D721Med (cell line): ENCODE measurements at places on chromosomes 2 and 18.

DNA sequence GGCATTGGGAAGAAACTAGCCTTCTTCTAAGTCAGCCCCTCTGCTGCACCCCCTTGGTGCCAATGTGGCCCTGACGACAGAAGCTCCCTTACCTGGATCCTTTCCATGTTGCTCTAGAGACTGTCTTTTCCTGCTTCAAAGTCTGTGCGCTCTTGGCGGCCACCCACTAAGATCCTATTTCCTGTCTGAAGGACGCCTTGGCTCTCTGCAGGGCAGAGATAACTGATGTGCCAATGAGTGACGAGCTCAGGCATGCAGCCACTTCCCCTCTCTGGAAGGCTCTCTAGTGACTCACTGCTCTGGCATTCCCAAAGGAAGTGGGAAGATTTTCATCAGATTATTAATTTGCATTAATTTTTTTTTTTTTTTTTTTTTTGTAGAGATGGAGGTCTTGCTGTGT, 273.5 kb downstream of the CDH20 start:
- DNase-seq: no peak

DNA sequence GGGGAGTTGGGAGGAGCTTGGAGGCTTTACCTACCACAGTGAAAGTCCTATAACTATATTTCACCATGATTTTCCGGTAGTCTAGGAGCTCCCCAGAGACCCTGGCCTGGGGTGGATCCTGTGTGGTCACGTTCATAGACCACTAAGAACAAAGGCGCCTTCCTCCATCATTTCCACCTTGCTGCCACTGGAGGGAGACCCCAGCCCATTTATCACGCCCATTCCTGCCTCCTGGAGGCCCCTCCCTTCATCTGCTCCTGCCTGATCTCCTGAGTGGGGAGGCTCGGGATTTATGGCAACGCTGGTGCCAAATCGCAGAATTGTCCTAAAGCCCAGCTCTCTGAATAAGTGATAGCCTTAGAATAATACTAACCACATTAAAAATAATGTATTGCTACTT, 507.6 kb upstream of the SPHKAP start:
- DNase-seq: no peak

DNA sequence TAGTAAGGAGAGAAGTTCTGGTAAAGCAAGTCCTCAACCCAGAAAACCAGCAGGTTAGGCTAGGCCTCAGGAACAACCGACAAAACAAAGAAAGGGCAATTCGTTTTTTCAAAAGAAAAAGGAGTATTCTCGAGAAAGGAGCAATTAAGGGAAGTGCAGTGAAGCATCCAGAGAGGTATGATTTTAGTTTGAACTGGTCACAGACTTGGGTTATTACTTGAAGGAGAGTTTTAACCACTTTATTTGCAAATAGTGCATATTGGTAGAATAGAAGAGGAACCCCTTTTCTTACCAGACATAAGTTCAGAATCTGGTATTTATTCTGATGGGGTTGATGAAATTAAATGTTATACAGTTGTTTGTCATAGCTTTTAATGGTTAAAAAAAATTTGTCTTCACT, 110.0 kb upstream of the GCFC2 start:
- DNase-seq: no peak

DNA sequence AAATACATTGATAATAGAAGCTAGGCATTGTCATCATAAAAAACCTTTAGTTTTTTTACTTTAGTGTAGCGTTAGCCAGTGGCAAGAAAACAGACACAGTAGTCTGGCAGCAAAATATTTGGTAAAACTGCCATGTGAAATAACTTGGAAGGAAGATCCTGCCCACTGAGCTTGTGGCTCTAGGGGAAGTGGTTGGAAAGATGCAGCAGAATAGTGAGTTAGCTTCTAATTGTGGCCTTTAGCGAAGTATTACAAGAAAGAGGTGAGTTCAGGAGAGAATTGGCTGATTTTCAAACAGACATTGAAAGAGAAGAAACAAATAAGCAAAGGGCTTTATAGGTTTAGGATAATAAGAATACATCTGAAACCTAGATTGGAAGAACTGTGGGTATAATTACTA, 1887.8 kb upstream of the CELF4 start:
- DNase-seq: no peak

- no peak for DNase-seq
These were observed 38.6 kb downstream of the AGFG1 start for GRCh38 chr2:227510620-227510958.

- no peak for DNase-seq
These were observed 3.2 kb upstream of the LIMS2 start for GRCh38 chr2:127678531-127678930.

- no peak for DNase-seq
These were observed 762 bp downstream of the INO80C start for GRCh38 chr18:35497027-35497369.

- no peak for DNase-seq
These were observed 1.3 kb upstream of the CLIP4 start for GRCh38 chr2:29113891-29114321.

DNA sequence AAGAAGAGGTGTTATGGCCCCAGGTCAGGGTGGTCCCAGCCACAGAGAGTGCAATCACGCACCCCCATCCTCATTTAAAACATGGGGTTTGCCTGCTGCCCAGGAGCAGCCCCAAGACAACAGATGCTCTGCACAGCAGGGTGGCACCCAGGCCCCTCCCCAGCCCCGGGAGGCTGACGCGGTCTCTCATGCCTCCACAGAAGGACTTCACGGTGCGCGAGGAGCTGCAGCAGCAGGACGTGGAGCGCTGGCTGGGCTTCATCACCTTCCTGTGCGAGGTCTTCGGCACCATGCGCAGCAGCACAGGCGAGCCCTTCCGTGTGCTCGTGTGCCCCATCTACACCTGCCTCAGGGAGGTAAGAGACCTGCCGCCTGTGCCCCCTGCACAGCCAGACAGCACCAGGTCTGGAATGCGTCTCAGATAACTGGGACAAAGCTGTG, 133.7 kb downstream of the SMAD7 start:
- DNase-seq: no peak

DNA sequence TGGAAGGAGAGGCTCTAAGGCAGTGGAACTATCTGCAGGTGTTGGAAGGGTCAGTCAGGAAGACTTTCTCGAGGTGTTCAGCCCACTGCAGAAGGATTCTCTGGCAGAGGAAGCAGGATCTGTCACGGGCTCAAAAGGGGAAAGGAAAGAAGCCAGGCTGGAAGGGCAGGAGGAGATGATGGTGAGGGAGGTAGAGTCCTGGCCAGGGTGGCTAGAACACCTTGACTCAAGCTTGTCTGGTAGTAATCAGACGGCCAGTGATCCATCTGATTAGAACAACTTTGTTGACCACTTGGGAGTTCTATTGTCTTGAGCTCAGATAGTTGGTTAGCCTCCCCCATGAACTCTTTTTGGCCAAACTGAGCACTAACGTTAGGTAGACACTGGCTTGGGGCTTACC, 9.7 kb upstream of the ATOH8 start:
- no peak for DNase-seq
